ENCODE measurements at places on chromosomes 11 and 22.

- DNase-seq = no peak
Observed at GRCh38 chr11:100730266-100730665, 43.2 kb downstream of the ARHGAP42 start.

- no peak for DNase-seq
Observed at GRCh38 chr11:18772211-18772610, 19.4 kb downstream of the PTPN5 start.

DNA sequence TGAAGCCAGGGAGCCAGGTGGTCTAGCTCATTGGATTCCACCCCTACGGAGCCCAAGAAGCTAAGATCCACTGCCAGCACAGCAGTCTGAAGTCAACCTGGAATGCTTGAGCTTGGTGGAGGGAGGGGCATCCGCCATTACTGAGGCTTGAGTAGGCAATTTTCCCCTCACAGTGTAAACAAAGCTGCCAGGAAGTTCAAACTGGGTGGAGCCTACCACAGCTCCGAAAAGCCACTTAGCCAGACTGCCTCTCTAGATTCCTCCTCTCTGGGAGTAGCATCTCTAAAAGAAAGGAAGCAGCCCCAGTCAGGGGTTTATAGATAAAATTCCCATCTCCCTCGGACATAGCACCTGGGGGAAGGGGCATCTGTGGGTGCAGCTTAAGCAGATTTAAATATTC is 620.3 kb downstream of the NELL1 start:
- DNase-seq = no peak

DNA sequence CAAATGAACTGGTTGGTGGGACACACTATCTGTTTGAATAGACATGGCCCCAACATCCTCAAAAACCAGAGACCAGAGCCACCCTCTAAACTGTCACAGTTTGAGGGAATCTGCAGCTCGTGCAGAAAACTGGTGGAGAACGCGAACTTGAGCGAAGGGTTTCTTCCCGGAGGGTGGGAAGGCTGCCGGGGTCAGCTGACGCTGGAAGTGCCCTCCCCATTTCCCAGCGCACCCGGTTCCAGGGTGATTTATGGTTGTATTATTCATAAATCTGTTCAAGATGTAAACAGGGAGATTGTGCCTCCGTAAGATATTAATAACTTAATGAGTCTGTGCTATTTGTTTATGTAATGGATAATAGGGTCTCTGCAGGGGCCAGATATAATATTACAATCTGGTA is 1396.7 kb downstream of the BRD1 start:
- no peak for DNase-seq

- no peak for DNase-seq
Observed at GRCh38 chr11:94876645-94877442, 96.5 kb downstream of the CWC15 start.

GRCh38 chr11:44759743-44760476 is 33.1 kb downstream of the TSPAN18 start:
- no peak for DNase-seq

GRCh38 chr11:41399323-41399722 is 60.1 kb downstream of the LRRC4C start:
- no peak for DNase-seq

DNA sequence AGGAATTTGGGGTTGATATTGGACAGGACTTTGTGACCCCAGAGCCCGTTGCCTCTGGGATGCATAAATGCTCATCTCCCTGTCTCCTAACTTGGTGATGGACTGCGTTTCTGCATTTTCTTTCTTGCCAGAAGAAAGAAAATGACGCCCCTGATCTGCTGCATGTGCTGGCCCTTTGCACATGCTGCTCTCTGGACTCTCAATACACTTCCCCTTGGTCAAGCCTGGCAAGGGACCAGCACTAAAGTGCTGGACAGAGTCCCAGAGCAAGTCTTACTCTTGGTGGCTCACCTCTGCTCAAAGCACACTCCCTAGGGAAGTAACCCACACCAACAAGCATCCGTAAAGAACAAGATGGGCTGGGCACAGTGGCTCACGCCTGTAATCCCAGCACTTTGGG is 40.7 kb downstream of the MYH9 start:
- DNase-seq = no peak

- no peak for DNase-seq
Observed at GRCh38 chr22:40271440-40271839, 74.9 kb upstream of the ADSL start.

GRCh38 chr11:126636911-126637794 is 281.7 kb downstream of the ST3GAL4 start:
- DNase-seq = no peak

DNA sequence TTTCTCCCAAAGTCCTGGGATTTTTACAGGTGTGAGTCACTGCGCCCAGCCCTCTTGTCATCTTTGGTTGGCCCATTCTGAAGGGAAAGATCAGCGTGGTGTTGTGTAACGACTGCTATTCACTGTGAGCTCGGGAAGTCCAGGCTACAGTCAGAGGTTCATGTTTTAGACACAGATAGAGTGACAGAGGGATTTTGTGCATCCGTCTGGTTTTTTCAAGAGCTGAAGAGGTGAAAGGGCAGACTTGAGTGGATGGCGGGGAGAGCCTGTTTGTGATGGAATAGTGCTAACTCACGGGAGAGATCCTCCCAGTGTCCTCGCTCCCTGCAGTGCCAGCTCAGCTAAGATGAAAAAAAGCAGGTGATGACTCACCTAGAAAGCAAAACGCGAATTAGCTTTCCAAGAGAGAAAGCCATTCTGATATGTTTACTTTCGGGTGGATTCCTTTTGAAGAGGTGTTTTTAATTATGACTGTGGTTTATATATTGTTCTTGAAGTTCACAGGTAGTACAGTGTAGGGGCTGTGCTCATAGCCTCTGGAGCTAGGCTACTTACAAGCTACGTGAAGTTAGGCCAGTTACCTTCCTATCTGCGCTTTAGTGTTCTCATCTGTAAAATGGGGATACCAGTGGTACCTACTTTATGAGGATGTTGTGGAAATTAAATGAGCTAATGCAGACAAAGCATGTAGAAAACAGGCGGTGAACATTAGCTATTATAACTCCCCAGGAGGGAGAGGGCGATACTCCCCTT is 67.2 kb downstream of the C11orf91 start:
- no peak for DNase-seq

- no peak for DNase-seq
Observed at GRCh38 chr11:94768602-94769541, 716 bp downstream of the AMOTL1 start.

DNA sequence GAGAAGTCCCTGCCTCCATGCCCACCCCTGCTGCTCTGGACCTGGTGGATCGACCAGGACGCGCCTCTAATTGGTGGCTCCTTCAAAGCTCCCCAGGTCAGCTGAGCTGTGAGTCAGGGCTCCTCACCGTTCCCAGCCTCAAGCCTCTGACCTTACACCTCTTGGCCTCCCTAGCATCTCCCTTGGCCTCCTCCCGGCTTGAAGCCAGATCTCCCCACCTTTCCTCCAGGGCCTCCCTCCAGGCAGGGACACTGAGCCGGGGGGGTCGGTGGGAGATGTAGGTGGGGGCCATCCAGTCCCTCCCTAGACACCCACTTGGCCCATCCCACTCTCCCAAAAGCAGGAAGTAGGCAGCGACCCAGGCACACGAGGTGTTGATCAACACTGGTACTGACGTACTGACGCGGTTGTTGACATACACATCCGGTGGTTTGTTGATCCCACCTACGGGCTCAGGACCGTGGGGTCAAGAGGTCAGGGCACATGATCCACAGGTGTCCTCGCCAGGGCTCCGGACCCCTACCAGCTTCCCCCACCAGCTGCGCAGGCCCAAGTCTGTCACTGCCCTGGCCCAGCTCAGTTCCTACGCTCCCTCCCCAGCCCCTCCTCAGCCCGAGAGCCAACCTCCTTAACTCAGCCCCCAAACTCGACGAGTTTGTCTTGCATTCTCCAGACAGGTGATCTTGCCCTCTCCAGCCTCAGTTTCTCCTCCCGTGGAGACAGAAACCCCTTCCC is 802 bp downstream of the ATG2A start:
- DNase-seq = peak; percentile 24

DNA sequence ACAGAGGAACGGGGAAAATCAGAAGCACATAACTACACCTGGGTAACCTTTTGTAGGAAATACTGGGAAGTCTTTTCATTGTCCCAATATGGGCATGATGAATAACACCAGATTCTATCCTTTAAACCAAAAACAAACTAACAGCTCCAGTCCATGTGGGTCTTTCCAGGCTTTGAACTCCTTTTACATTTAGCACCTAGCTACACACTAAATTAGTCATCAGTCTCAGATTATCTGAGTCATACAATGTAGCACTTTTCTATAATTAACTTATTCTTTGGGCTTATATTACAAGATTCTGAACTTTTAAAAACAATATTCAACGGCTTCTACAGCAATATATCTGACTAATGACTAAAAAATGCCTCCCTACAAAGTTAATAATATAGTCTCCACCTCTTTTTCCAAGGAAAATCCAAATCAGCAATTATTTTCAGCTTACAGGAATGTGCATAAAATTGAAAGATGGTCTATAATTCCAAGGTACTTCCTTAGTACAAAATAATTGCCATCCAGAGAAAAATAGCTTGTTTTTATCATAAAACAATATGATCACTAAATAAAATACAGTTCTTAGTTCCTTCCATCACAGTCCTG is 26.3 kb downstream of the STK33 start:
- DNase-seq = no peak

DNA sequence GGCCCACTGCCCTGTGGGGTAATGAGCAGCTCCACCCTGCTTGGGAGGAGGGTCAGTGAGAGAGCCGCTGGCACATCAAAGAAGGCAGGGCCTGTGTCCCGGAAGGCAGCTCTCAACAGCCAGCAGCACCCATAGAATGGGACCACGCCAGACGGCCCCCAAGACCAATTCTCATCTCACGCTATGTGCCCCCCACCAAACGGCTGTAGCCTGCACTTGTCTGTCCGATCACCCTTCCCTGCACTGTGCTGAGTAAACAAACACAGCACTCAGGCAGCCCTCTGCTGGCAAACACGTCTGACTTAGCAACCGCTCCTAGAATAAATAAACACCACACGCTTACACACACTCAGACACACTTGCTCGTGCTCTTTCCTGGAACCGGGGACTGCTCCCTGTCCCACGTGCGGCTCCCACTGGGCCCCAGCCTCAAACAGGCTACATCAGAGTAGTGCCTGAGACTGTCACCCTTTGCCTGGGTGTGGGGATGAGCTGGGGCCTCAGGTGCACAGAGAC is 53.2 kb upstream of the CDON start:
- DNase-seq = no peak

DNA sequence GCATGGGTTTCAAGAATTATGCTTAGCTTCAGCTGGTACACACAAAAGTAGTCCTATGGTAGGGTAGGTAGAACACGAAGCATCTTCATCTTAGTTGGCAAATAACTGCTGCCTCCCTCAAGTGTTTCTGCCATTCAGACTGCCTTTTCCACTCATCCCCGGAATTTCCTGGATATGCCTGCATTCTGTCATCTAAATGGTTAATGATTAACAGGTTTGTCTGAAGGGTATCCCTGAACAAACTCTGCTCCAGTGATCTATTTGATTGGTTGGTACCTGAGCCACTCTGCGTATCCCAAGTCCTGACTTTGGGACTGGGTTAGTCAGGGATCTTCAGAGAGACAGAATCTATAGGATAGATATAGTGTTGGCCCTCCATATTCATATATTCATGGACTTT is 272.3 kb upstream of the RAG2 start:
- DNase-seq = no peak

GRCh38 chr11:91170711-91171110 is 947.9 kb upstream of the CHORDC1 start:
- no peak for DNase-seq

- DNase-seq = no peak
Observed at GRCh38 chr11:26032241-26032640, 299.7 kb upstream of the ANO3 start.

- DNase-seq = no peak
Observed at GRCh38 chr11:64827451-64827839, 17.0 kb downstream of the CDC42BPG start.

DNA sequence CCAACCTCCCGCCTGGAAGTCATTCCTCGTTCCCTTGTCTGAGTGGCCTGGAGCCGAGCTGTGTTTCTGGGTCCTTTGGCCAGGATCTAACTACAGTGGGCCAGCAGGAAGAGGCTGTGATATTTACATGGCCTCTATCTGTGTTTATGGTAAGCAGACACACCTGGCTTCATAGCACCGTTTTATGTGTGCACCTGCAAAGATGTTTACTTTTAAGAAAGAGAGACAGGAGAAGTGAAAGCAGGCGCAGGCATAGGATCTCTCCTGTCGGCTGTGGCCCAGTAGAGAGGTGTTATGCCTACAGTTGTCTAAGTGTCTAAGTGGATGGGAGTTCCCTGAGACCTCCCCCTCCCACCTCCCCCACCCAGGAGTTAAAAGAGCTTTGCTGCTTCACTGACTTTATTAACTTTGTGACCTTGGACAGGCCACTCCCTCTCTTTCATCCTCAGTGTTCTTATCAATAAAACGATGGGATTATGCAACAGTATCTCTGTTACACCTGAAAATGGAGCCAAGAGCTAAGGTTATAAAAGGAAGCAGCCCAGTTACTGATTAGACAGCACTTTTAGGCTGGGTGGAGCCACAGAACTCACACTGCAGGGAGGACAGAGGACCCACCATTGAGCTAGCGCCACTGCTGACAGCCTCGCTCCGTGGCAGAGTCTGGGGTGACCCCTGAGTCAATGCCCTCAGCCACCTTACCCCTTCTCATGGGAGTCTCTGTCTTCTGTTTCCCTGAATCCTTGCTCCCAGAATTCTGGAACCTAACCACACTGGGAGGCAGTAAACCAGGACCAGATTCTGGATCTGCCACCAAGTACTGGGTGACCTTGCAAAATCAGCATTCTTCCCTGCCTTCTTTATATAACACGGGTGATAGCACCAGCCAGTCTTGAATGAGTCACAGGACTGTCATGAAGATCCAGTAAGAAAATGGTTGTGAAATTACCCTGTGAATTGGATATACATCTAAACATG is 22.0 kb downstream of the ST14 start:
- no peak for DNase-seq

DNA sequence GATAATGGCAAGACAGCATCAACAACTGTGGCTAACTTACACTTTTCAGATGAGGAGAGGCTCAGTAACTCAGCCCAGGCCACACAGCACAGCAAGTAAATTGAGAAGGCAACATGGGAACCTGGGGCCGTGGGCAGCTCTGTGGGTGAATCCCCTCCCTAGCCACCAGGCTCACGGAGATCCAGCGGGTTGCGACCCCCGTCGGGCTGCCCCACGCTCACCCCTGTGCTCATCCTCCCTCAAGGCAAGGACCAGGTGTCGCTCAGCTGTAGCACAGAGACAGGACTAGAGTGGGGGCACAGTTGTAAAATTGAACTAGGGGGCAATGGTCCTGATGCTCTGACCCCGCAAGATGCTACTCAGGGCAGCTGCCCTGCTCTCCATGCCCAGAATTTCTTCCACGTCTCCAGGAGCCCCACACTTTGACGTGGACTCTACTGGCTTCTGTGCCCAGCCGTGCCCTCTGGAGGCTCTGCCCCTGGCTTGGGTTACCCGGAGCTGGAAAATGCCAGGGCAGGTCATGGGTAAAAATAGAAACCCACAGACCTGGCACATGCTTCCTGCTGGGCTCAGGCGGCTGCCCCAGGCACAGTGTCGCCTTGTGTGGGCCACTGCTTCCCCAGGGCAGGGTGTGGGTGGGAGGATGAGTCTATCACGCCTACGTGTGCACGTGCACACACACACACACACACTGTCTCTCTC is 9.0 kb downstream of the TUBA8 start:
- no peak for DNase-seq

GRCh38 chr11:225734-226453 is 10.2 kb downstream of the SIRT3 start:
- DNase-seq = no peak
